ENCODE measurements at places on chromosomes 2 and 18.

GRCh38 chr2:136052369-136053362 lies 65.3 kb downstream of the CXCR4 start:
- DNase-seq, result no peak

GRCh38 chr2:233013027-233013461 lies at the start of gene NGEF:
TSS of gene NGEF (minus strand) at chr2:233013256. CDS start at chr2:232974890, 38,366 bp downstream.
- no peak for DNase-seq

GRCh38 chr2:190663348-190663747 lies 14.5 kb downstream of the NAB1 start:
- DNase-seq, result no peak

GRCh38 chr2:23198316-23199114 lies 186.5 kb upstream of the KLHL29 start:
- no peak for DNase-seq

Data from HS-27A (cell line).